ENCODE measurements at places on chromosomes 6 and 20. TPM values are rescaled to one million over a fixed set of nuclear protein-coding genes. Genes with fewer than 3 reads are reported as not detected.

DNA sequence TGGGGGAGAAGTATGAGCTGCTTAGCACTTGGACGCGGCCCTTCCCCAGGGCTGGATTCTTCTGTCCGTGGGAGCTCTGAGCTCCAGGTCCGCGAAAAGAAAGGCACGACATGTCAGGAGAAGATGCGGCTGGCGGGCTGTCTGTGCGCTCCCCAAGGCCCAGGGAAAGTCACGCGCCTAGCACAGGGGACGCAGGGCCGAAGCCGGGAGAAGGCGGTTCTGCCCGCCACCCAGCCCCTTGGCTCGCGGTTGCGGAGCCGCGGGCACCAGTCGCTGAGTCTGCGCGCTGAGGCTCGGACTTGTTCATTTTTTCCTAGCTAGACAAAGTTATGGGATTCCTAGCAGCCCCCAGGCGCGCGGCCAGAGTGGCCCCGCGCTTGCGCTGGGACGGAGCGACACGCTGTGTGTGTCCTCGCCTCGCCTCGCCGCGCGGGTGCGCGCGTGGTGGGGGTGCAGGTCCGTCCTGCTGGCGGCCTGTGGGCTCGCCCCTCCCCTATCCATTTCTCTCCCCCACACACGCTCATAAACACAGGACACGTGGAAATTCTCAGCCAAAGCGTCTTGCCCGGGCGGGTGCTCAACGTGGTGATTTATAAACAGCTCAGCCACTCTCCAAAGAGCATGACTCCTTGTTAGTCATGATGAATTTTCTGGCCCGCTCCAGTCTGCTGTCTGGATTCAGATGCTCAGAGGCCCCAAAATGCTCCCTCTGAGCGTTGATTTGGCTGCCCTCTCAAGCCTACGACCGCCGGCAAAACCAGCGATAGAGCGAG lies 1.9 kb upstream of the POU3F2 start:
- no peak for DNase-seq

The HTR1E gene
- total RNA-seq: not detected

The KCNG1 gene
- total RNA-seq: 1.7 TPM

DNA sequence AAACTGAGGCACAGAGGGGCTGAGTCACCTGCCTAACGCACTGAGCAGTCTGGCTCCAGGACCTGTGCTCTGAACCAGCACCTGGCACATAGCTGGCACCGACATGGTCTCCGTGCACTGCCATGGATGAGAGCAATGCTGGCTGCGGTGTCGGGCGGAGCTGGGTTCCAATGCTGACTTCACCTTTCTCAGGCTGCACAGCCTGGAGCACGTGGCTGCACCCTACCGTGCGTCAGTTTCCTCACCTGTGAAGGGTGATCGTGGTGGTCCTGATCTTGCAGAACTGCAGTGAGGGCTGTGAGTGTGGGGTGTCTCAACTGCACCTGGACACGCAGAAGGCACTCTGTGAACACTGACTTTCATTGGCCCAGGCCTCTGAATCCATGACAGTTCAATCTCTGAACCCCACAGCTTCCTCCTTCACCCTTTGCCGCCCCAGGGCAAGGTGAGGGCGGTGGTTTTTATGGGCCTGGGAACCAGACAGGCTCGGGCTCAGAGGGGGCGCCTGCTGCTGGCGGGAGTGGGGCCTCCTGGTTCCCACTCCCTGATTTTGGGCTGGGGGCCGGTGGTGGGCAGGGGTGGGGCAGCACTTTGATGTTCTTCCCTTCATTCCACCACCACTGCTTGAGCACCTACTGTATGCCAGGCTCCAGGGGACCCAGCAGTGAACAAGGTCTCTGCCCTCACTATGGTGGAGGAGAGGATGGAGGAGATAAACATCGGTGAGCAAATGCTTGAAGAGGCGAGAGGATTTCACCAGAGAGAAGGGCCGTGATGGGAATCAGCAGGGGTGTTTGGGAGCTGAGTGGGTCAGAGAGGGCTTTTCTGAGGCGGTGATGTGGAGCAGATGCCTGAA lies 102.9 kb downstream of the CEBPB start:
- DNase-seq: no peak

The BPIFB4 gene
- not detected for total RNA-seq

DNA sequence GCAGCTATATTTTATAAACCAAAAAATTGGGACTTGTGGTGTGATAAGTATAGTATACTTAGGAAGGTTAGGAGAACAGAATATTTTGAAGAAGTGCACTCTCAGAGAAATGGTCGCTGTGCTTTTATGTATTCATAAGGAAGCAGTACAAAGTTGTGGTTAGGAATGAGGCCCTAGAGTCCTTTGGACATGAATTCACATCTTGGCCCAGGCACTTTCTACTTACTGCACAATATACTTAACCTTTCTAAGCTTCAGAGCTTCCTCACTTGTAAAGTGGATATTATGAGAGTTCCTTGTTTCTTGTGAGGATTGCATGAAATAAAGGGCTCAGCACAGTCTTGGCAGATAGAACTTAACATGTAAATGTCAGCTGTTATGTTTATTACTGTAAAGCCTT lies 21.0 kb upstream of the SERINC3 start:
- no peak for DNase-seq

GRCh38 chr6:25050356-25050755 lies 114.6 kb upstream of the RIPOR2 start:
- no peak for DNase-seq

DNA sequence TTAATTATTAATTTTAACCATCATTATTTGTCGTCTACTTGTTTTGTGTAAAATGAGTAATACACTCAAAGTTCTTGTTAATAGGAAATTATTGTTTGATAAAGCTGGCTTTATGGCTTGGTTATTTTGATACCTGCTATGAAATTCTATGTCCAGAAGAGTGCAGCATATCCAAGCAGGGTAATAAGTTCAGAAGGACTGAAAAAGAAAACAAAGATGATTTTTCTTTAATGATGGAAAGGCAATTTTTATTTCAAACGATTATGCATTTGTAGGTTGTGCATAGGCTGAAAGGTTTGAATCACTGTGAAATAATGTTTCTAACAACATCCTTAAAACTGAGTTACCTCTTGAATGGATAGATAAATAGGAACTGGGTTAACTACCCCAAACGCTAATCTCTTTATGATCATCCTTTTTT lies 1.4 kb upstream of the MAN1A1 start:
- DNase-seq: no peak

The RUNX2 gene
- total RNA-seq: 0.28 TPM

GRCh38 chr20:40683221-40683893 lies 5.7 kb downstream of the MAFB start:
- no peak for DNase-seq

GRCh38 chr20:62329389-62330377 lies 26.9 kb downstream of the ADRM1 start:
- DNase-seq: no peak

The RGL2 gene
- 84.5 TPM for total RNA-seq

The DEFB124 gene
- not detected for total RNA-seq

GRCh38 chr6:72631480-72631879 lies 9.6 kb downstream of the KCNQ5 start:
- DNase-seq: no peak

GRCh38 chr20:63520504-63520933 lies at the start of gene PPDPF:
Gene PPDPF (plus strand): TSS chr20:63520765. CDS start chr20:63521309, 544 bp downstream.
- peak; percentile 72 for DNase-seq

The C20orf141 gene
- total RNA-seq: not detected

The LAMA2 gene
- 105 TPM for total RNA-seq

- no peak for DNase-seq
These were observed 48.1 kb downstream of the SLC22A3 start for GRCh38 chr6:160396292-160396691.

- peak; percentile 85 for DNase-seq
These were observed 7.3 kb downstream of the VWA7 start for GRCh38 chr6:31769684-31770371.

DNA sequence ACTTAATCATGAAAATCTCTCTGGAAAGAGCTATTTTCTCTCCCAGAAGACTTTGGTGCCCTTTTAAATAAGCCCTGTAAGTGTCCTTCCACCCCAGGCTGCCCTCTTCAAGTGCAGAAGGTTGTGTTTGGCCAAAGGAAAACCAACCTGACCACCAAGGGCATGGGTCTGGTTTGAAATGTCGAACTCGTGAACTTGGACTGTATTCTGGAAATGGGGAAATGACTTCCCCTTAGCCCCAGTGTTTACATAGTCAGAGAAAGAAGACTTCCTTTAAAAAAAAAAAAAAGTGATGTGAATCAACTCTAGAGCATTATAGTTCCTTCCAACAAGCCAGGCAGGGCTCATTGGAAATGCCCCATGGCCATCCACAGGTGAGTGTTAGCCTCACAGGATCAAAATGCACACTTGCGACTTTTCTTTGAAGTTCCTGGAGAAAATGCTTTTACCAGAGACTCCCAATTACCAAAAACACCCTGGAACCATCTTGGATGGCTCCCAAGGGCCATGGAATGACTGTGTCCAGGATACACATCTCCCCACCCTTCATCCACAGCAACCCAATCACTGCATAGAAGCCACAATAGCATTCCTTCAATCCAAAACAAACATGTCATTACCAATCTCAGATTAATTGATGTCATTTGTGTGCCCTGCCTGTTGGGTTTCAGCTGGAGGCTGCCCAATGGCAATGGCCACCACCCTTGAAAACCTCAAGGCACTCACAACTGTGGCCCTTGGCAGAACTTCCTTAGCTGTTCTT lies 133.8 kb downstream of the CLIC5 start:
- DNase-seq: no peak

GRCh38 chr6:6686748-6687601 lies 98.5 kb downstream of the LY86 start:
- peak; percentile 99 for DNase-seq

GRCh38 chr6:37525460-37526357 lies 26.0 kb upstream of the CCDC167 start:
- no peak for DNase-seq

The ERVFRD-1 gene
- total RNA-seq: 0.69 TPM

DNA sequence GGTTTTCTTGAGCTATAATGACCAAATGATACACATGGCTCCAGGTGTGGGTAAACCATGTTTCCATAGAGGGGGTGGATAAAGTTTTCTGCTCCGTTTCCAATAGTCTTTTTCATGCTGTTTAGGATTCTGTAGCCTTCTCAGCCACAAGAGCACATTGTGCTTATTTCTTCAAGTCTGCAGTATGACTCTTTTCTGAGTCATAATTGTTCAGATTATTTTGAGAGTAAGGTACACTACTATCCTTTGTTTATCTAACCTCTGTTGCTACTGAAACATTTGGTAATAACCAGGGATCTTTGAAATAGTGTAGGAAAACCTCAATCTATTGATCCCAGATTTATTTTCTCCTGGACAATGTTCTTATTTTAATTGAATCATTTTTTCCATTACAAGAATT lies 247.9 kb upstream of the BMP2 start:
- DNase-seq: no peak

The PKHD1 gene
- total RNA-seq: not detected

DNA sequence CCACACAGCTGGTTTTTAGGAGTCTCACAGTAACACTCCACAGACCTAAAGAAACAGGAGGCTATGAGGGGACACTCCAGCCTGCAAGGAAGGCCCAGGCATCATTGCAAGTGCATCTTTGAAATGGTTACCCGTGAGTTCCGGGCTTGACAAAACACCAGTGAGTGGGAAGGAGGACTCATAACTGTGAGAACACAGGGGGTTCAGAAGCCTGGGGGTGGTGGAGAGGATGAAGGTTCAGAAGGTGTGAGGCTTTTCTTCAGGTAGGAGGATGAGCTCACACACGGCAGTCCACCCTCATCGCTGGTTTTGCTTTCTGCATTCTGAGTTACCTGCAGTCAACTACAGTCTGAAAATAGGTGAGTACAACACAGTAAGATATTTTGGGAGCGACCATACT lies 39.9 kb downstream of the MAP7 start:
- no peak for DNase-seq

The MAP7 gene
- total RNA-seq: 13.4 TPM

The MICB gene
- 3.3 TPM for total RNA-seq

GRCh38 chr6:108877046-108877751 lies 29.0 kb downstream of the ARMC2 start:
- DNase-seq: peak; percentile 96

DNA sequence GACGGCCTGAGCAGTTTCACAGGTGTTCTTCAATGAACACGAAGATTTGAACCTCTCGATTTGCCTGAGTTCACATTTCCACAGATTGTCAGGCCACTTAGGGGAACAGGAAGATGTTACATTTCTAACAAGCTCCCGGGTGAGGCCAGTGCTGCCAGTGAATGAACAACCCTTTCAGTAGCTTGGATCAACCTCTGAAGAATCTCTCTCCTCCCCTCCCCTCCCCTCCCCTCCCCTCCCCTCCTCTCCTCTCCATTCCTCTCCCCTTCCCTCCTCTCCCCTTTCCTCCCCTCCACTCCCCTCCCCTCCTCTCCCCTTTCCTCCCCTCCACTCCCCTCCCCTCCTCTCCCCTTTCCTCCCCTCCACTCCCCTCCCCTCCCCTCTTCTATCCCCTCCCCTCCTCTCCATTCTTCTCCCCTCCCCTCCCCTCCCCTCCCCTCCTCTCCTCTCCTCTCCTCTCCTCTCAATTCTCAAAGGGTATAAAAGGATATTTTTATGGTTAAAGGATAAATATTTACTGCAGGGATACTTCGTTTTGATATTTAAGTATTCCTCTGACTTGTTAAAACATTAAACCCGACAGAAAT lies 114.1 kb upstream of the INSM1 start:
- no peak for DNase-seq

DNA sequence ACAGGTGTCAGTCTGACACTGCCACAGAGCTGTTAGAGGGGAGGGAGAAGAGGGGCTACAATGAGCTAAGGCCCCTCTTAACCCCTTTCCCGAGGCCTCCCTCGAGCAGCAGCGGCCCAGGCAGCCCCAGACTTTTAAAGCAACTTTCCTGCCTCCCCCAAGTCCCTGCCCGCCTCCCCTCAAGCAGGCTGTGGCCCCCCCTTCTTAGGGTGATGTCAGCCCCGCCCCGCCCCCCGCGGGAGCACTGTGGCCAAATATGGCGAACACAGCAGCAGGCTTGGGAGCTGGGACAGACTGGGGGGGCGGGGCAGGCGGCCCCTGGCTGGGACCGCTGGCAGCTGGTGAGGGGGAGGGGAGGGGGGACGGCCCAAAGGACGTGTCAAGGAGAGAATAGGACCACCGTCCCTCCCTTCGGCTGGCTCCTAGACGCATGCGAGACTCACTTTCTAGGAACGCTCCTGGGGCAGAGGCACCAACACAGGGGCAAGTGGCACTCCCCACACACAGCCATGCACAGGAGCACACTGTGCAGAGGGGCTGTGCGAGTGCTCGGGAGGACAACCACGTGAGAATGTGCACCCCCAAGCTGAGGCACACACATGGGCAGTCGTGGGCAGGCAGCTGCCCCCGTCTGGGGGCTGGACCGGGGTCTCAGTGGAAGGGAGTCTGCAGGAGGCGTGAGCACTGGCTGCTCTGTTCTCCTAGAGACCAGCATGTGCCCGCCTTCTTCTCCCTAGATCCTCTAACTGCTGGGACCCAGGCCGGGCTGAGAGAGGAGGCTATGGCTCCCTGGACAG lies 6.7 kb downstream of the TEAD3 start:
- DNase-seq: peak; percentile 82

Data from adrenal gland (tissue), 19 donors.